ENCODE measurements at places on chromosomes 16 and 17. TPM values are rescaled to one million over a fixed set of nuclear protein-coding genes. Genes with fewer than 3 reads are reported as not detected.
A peak's percentile ranks its signal among the peaks of the same experiment; 100 is the strongest.

DNA sequence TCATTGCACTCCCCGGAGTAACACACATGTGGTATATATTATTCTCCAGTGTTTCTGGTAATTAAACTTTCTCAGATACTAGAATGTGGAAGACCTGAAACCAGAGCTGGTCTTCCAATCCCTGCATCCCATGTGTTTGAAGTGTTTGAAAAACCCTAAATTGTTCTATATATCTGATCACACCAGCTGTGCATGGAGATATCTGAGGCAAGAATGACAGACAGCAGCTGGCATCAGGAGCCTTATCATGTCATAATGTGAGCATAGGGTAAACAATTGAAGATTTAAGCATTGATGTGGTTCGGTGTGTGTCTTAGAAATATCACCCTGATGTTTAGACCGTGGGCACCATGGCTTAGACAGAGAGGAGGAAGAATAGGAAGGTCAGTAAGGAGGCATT, 251.0 kb downstream of the CDH11 start:
- no peak for DNase-seq

DNA sequence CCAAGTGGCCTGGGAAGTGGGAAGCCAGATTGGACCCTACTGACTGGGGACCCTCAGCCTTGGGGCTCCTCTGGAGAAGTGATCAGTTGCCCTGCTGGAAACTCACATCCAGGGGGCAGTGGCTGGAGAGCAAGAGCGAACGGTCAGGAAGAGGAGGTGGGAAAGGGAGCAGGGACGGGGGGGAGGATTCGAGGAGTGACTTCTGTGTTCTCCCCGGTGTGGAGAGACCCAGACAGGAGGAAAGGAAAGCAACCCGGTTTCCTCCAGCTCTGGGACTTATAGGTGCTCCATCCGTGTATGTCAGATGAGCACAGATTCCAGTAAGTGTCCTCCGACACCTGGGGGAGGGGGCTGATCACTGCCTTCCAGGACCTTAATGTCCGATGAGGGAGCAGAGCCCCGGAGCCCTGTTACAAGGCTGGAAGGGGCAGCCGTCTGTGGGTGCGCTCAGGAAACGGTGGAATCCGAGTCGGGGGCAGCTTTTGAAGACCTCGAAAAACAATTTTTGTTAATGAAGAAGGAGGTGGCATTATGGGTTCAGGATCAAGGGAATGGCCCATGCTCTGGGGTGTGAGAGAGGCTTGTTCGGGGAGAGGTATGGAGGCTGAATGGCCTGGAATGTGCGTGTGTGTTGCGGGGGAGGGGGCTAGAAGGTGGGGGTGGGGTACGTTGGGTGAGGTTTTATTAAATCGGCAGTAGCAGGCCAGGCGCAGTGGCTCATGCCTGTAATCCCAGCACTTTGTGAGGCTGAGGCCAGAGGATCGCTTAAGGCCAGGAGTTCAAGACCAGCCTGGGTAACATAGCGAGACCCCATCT, 34.8 kb upstream of the NDRG4 start:
- DNase-seq, result no peak

DNA sequence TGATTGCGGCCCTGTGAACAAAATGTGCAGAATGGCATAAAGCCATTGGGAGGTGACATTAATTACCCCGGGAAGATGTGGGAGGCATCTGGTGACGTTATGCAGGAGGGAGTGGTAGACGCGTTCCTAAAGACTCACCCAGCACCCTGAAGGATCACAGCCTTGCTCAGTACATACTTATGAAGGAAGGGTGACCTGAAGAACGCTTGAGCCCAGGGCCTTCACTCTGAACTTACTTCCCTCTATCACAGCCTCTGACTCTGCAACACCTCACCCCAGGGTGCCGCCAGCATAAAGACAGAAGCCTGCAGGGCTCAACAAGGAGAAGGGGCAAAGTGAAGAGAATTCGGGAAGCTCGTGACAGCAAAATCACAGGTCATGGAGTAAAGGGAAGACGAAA, 9.4 kb downstream of the MFSD6L start:
- DNase-seq, result no peak

DNA sequence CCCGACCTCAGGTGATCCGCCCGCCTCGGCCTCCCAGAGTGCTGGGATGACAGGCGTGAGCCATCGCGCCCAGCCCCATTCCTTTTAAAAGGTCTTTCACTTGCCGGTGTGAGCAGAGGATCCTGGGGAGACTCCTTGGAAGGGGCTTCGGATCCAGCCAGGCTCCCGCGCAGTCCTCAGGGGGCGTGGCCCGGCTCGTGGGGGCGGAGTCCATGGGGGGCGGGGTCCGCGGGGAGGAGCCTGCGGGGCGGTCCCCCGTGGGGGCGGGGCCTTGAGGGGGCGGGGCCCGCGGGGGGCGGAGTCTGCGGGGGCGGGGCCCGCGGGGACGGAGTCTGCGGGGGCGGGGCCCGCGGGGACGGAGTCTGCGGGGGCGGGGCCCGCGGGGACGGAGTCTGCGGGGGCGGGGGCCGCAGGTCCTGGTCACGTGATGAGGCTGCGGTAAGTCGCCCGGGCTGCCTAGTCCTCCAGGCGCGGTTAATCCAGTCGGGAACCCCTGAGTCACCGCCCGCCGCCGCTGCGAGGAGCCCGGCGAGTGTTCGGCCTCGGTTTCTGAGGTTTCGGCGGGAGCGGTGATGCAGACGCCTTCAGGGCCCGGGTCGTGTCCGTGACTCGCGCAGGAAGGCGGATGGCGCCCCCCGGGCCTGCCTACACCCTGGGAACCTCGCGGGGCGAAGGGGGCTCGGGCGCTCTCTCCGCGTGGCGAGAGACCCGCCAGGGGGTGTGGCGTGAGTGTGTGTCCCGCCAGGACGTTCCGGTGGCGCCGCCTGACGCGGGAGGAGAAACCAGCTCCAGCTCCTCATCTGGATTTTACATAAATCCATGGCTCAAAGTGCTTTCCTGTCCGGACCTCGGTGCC, 23.6 kb upstream of the ABR start:
- peak; percentile 23 for DNase-seq

GRCh38 chr16:69626256-69626655, 60.5 kb downstream of the NFAT5 start:
- no peak for DNase-seq

GRCh38 chr16:75616521-75617010, 6.5 kb downstream of the ADAT1 start:
- no peak for DNase-seq

GRCh38 chr16:88655733-88656281, 5.0 kb upstream of the CYBA start:
- DNase-seq, result no peak

GRCh38 chr17:82961366-82962162, 117.8 kb upstream of the METRNL start:
- DNase-seq, result no peak

- no peak for DNase-seq
These were observed 2.0 kb downstream of the LUC7L3 start for GRCh38 chr17:50721194-50722010.

GRCh38 chr17:28194382-28194781, 124.6 kb upstream of the TMEM97 start:
- no peak for DNase-seq

DNA sequence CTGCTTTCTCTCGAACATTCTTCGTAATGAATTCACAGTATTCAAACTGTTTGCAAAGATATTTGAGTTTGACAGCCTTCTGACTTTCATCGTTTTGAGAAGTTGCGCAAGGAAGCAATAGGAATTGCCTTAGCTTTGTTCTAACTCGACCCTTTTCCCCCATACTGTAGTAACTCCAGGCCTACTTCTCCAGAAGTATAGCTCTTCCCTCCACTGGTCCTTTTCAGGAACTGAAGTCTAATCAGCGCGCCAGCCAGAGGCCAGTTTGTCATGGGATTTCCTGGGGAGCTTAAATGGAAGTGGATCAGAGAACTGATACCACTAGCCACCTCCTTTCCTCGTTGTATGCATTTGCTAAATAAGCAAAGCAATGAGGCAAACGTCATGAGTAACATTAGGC, 27.9 kb downstream of the CDR2 start:
- no peak for DNase-seq

The EXOC3L1 gene
- not detected for total RNA-seq

The CTRB2 gene
- not detected for total RNA-seq

Data from activated T-helper 2 cell treated with anti-CD3 and anti-CD28 coated beads, Interferon-gamma antibody, Interleukin-2, Interleukin-4, amounts not matched to agents 10 μg/mL and 5 μg/mL and 100 μg/mL, durations not matched to agents 14 hours and 24 hours and 36 hours (primary cell).